Stimulated activated CD4-positive, alpha-beta T cell treated with anti-CD3 and anti-CD28 coated beads, Interleukin-12 subunit alpha, Interleukin-12 subunit beta, amount 100 ng/mL, for 24 hours (primary cell): ENCODE measurements at places on chromosomes 5 and 9.
A peak's percentile ranks its signal among the peaks of the same experiment; 100 is the strongest.

GRCh38 chr9:125180876-125181275, 8.7 kb downstream of the PPP6C start:
- no peak for DNase-seq

DNA sequence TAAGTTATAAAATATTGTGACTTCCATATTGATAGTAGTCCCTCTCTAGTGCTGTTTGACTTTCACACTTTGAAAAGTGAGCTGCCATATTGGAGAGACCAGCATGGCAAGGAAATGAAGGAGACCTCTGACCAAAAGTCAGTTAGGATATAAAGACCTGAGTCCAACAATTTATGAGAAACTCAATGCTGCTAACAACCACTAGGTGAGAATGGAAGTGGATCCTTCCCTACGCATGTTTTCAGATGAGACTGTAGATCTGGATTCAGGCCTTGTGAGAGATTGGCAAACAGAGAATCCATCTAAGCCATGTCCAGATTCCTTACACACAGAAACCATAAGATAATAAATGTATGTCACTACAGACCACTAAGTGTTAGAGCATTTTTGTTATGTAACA, 81.6 kb downstream of the CTNND2 start:
- no peak for DNase-seq

DNA sequence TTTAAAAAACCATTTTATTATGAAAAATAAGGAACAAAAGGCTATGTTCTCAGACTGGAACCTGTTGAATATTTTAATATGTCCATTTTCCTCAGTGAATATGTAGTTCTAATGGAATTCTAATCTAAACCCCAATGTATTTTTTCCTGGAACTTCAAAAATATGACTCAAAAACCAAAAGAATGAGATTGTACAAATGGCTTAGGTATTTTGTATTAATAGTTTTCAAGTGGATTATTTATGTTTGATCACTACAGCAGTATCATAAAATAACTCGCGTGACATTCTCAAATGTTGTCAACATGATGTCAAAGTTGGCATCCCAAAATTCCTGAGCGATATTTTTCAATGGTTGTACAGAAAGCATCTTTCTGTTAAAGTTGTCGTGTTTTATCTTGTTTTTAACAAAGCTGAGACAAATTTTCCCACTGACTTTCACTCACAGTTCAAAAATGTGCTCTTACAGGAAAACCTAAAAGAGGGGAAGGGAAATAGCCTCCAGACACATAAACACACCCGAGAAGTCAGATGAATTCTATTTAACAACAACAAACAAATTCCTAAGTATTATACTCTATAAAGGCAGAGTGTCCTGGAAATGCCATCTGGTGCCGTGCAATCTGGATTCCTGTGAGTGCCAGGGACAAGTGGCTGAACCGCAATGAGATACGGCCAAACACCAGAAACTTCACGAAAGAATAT, 68.1 kb upstream of the TAS2R1 start:
- no peak for DNase-seq

DNA sequence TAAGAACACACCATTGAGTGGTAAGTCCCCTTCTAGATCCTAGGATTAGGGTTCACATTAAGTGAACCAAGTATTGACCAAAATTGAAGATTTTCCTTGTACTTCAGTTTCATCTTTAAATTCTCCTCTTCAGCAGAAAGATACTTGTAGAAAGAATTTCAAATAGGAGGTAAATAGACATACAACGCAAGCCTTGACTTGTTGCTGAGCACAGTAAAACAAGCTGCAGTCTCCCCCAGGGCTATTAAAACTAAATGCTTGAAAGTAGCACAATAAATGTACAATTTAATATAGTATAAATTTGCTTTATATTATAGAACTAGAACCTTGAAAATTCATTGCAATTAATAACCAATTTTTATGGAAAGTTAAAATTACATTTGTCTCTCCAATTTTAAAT, 170.1 kb upstream of the TARS1 start:
- no peak for DNase-seq

DNA sequence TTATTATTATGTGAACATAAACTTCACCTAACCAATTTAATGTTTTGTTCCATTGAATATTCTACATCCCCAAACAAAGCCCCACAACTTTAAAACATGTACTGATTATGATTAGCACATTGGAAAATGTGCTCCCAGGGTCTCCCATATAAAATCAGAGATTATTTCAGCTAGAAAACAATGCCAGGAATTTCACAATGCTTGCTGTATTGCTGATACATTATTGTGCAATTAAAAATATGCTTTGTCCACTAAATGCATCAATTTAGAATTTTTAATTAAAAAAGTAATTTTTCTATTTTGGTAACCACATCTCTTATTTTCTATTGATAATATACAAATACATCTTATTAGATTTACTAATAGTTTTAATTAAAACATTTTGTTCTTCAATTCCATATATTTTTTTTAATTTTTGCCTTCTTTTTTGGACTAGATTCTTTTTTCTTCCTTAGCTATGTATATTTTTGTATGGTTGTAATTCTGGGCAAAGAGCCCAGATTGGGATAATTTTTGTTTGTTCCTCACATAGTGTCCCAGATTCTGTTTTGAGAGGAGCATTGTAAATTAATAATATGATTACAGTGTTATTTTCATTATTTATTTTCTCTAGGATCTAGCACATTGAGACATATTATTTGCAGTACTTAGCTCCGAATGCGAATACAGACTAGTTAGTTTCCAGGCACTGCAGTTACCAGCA, 241.5 kb upstream of the CDH18 start:
- DNase-seq = no peak

- no peak for DNase-seq
Measured at GRCh38 chr5:77449981-77450380, 42.1 kb downstream of the WDR41 start.

GRCh38 chr9:107635101-107635802, 145.7 kb upstream of the KLF4 start:
- DNase-seq = no peak

DNA sequence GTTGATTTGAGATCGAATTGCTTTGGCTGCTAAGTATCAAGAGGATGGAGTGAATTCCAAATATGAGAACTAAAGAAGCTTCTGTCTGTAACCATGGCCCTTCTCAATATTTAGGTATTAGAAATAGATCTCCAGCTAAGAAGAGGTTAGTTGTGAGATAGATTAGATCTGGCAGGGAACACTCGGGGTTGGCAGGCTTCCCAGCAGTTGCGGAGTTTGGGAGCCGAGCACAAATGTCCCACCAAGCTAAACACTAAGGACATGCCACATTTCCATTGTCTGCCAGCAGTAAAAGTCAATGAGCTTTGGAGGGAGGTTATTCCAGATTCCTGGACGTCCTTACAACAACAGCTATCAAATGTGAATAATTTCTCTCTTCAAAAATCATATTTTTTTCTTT, 85.8 kb downstream of the TAF11L14 start:
- no peak for DNase-seq

DNA sequence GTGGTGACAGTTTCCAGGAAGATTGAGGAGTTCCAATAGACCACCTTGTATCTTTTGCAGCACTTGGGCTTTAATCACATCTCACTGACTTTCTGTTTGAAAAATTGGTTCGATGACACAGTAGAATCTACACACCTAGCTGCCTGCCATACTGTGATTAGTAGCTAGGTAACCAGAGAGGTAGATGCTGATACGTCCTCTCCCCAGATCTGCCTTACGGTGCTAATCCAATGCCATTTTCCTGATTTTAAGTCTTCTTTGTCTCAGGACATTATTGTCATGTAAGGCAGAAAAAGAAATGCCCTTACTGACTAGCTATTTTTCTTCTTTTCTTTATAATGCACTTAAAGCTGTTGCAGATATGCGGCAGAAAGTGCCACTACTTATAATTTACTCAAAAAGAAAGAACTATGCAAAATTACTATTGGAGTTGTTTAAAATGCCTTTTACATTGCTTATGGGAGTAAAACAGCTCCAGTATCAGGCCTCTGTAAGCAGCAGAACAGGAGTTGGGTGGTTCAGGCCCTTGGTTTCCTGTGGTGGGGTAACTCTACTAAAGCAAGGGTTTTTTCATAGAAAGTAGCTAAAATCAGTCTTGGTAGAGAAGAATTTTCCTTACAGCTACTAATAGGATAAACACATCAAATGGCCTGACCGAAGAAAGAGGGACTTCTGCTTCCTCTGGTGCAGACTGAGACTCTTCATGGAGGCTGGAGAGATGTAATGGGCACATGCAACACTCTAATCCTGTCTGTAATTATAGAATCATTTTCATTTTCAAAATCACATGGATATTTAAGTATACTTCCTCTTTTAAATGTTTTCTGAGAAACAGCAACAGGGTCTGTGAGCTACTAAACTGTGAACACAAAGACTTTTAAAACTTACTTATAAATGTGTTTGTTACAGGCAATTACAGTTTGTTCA, 177.2 kb downstream of the MAPKAP1 start:
- no peak for DNase-seq

DNA sequence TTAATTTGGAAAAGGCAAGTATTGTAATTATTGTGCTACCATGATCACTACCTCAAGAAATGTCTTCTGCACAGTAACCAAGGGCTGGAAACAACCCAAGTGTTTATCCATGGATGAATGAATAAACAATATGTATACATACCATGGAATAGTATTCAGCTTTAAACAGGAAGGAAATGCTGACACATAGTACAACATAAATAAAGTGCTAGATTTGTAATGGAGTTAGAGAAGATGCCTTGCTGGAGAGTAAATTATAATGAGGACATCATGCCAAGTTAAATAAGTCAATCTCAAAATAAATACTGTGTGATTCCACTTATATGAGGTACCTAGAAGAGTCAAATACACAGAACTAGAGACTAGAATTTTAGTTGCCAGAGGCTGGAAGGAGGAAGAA, 160.0 kb downstream of the CCDC192 start:
- no peak for DNase-seq

DNA sequence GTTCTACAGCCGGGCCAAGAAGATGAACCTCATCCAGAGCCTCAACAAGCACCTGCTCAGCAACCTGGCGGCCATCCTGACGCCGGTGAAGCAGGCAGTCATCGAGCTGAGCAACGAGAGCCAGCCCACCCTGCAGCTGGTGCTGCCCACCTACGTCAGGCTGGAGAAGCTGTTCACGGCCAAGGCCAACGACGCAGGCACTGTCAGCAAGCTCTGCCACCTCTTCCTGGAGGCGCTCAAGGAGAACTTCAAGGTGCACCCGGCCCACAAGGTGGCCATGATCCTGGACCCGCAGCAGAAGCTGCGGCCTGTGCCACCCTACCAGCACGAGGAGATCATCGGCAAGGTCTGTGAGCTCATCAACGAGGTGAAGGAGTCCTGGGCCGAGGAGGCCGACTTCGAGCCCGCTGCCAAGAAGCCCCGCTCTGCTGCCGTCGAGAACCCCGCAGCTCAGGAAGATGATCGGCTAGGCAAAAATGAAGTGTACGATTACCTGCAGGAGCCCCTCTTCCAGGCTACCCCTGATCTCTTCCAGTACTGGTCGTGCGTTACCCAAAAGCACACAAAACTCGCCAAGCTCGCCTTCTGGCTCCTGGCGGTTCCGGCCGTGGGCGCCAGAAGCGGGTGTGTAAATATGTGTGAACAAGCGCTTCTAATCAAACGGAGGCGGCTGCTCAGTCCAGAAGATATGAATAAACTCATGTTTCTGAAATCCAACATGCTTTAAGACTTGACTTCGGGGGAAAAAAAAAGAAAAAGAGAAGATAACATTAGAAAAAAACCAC, 28.5 kb downstream of the AMBP start:
- no peak for DNase-seq

DNA sequence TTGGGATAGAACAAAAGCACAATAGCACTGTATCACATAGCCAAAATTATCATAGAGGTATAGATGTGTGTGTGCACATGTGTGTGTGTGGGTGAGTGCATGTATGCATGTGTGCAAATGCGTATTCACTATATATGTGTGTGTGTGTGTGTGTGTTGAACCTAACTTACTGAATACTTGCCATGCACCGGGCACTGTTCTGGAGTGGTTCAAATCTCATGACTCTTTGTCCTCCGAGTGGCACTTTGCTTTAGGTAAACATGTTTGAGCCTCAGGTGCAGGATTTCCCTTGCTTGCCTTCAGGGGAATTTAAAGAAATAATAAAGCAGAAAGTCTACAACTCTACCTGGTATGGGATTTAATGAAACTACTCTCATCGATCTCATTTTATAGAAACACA, 183.5 kb upstream of the GDNF start:
- DNase-seq = no peak

DNA sequence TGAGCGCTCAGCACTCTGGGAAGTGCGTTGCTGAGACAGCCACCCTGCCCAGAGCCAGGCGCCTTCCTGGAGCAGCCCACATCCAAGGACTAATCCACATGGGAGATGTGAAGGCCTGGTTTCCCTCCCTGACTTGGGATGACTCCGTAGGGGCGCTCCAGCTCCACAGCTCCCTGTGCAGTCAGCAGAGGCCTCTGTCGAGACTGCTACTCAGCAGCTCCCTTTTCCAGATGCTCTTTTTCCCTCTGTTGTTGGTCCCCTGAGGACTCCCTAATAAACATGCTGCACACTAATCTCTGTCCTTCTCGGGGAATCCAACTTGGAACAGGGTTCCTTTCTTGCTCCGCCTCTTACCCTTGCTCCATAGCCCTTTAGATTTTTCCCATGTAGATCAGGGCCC, 237.3 kb downstream of the ZSWIM6 start:
- DNase-seq = no peak

- DNase-seq = peak; percentile 59
Measured at GRCh38 chr9:99823681-99824377, 2.1 kb downstream of the NR4A3 start.

- no peak for DNase-seq
Measured at GRCh38 chr5:13976867-13977830, 32.7 kb upstream of the DNAH5 start.

GRCh38 chr5:91132550-91132949, 250.6 kb downstream of the ARRDC3 start:
- no peak for DNase-seq

- DNase-seq = no peak
Measured at GRCh38 chr5:3825531-3826451, 230.2 kb downstream of the IRX1 start.

- no peak for DNase-seq
Measured at GRCh38 chr9:129907201-129907600, 71.9 kb downstream of the USP20 start.

DNA sequence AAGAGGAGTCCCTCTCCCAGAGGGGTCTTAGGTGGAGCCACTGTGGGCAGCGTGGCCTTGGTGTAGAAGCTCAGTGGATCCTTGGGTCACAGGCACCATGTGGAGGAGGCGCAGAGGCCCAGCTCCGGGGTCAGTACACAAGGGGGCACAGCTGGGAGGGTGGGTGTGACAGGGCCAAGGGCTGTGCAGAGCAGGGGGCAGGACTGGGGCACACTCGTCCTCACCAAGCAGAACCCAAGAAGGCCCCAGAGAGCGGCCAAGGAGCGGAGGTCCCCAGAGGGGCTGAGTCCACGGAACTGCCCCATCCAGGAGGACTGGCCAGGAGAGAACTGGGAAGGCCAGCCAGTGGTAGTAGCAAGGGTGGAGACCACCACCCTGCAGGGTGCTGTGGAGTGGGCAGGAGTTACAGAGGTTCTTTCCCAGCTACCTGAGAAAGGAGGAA, 2.5 kb upstream of the LPCAT1 start:
- no peak for DNase-seq

DNA sequence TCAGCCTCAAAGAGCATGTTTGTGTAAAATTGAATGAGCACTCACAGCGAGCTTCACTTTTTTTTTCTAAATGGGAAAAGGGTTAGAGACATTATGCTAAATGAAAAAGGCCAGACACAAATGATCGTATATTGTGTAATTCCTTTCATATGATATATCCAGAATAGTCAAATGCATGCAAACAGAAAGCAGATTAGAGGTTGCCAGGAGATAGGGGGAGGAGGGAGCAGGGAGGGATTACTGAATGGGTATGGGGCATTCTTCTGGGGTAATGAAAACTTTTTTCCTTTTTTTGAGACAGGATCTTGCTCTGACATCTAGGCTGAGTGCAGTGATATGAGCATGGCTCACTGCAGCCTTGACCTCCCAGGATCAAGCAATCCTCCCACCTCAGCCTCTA, 47.1 kb downstream of the DMAC1 start:
- no peak for DNase-seq
